ENCODE measurements at places on chromosomes 2 and 18.

GRCh38 chr2:128306931-128307460 is 11.7 kb downstream of the HS6ST1 start:
- no peak for DNase-seq

DNA sequence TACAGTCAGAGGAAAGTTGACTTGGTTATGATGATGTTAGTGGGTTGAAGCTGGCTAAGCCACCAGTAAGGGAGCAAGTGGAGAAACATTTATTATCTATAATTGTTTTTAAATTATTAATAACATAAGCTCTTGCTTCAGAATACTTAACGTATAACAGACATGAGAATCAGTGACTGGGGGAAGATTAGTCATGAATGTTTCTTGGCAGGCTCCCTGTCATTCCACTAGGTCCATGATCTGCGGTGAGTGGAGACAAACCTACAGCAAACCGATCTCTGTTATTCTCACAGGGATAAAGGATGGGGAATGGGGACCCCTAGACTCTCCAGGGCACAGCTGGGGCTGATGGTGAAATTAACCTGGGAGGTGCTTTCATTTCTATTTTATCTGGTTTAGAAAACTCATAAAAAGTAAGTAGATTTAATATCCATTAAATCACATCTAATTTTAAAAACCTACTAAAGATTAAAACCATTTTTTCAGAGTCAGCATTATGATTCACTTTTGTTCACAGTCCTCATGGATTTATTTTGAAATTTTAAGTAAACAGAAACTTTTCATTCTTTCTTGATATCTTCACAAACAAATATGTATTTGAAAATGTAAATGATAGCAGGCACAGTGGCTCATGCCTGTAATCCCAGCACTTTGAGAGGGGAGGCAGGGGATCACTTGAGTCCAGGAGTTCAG is 420.3 kb downstream of the PTPRM start:
- DNase-seq, result no peak

- no peak for DNase-seq
Observed at GRCh38 chr18:61503688-61504087, 170.5 kb downstream of the CDH20 start.

DNA sequence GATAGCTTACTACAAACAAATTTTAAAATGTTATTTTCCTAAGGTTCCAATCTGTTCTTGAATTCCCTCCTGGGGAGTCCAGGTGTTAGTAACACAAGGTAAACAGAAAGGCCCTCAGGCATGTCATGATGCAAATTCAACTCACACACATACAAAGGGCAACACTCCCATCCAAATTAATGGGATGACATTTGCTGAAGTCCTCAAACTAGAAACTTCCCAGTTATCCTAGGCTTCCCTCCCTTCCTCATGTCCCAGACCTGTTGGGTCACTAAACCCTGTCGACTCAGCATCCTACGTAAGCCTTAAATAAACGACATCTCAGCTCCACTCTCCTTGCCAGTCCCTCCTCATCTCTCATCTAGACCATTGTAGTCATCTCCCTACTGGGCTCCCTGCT is 85.1 kb downstream of the GREB1L start:
- DNase-seq, result no peak

- no peak for DNase-seq
Observed at GRCh38 chr18:35589546-35589945, 8.0 kb downstream of the GALNT1 start.

DNA sequence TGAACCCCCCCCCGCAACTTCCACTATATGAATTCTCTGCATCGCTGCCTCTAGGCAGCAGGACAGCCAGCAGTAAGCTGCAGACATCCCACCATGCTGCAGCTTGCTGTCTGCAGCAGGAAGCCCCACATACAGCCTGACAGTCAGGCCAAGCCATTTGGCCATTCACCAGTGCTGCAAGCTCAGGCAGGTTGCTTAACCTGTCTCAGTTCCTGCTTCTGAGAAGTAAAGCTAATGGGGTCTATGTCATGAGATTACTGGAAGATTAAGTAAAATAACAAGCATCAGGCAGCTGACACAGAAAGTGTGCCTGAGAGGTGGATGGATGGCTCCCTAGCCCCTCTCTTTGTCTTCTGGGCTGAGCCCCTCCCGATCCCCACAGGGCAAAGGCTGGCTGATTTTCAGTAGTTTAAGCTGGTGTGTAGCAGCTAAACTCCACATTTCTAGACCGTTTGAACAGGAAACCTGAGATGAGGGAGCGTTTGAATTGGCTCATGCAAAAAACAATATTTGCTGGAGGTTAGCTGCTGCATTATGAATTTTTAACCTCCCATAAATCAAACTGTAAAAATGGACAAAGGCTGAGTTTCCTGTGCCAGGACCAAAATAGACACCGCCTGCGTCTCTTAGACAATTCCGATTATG is 193.8 kb upstream of the ARL4C start:
- DNase-seq, result no peak

DNA sequence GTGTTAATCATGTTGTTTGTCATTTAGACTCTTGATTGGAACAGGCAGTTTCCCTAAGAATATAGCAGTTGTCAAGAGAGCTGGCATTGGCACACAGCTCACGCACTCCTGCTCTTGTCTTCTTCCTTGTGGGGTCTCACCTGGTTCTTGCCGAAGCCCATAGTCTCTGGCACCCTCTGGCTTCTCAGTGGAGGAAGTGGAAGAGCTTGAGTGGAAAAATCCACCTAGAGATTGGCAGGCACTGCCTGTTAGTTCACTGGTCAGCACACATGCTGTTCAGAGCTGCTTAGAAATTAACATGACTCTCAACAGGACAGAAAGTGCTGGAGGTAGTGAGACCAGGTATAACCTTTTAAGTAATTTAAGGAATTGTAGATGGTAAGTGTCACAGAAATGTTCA is 28.3 kb downstream of the SCTR start:
- DNase-seq, result no peak

DNA sequence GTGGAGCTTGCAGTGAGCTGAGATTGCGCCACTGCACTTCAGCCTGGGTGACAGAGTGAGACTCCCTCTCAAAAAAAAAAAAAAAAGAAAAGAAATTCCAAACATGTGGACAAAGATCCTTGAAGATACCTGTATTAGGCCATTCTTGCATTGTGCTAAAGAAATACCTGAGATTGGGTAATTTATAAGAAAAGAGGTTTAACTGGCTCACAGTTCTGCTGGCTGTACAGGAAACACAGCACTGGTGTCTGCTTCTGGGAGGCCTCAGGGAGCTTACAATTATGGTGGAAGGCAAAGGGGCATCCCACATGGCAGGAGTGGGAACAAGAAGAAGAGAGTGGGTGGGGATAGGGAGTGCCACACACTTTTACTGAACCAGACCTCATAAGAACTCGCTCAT is 140.1 kb downstream of the SS18 start:
- DNase-seq, result no peak

DNA sequence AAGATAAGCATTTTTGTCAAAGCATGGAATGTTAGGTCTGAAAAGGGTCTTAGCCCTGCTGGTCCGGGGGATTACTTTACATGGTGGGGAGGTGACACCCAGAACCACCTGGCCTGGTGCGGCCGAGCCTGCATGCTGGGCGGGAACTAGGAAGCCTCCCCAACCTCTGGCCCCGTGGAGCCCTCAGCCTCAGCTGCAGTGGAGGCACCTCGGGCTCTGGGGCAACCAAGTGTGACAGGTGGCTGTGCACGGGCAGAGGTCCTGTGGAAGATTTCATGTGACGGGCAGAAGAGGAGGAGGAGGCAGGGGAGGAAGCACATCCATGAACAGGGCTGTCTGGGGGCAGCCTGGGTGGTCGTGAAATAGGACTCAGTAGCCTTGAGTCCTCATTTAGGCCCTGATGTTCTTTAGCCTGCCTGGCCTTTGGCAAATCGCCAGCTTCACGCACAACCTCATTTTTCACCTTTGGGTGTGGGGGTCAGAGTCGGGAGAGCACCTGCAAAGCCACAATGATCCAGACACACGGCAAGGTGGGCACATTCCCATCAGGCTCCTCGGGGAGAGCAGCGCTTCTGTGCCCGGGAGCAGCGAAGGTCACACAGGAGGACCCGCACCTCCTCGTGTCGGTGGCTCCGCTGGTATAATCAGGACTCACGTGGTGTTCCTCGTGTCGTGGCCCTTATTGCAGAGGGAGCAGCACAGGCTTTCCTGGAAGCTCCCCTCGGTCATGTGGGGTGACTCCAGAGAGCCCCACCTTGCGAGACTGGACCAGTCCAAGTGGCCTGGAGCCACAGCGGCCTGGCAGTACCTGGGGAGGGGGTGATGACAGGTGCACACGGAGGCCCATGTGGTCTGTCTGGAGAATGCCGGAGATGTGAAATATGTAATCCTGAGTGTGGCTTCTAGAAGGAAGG is 13.9 kb downstream of the CNDP2 start:
- no peak for DNase-seq

- DNase-seq, result no peak
Observed at GRCh38 chr2:26848336-26849055, 564 bp downstream of the DPYSL5 start.

- no peak for DNase-seq
Observed at GRCh38 chr2:120174963-120175581, 48.1 kb downstream of the TMEM185B start.

DNA sequence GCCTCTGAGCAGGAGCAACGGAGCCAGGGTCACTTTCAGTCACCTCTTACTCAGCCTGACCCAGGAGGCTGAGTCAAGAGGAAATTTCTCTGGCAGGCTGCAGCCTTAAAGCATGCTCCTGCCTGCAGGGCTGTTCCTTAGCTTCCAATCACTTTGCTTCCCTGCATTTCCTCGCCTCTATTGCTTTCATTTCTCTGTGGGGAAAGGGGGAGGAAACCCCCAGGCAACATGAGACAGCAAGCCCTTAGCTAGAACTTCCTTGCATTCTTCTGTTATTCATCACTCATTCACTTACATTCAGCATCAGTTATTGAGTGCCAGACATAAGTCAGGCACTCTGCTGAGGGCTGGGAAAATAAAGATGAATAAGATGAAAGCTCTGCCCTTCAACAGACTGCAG is 13.0 kb downstream of the XDH start:
- DNase-seq, result no peak

- DNase-seq, result no peak
Observed at GRCh38 chr18:8106603-8107002, 502.6 kb upstream of the RAB12 start.

DNA sequence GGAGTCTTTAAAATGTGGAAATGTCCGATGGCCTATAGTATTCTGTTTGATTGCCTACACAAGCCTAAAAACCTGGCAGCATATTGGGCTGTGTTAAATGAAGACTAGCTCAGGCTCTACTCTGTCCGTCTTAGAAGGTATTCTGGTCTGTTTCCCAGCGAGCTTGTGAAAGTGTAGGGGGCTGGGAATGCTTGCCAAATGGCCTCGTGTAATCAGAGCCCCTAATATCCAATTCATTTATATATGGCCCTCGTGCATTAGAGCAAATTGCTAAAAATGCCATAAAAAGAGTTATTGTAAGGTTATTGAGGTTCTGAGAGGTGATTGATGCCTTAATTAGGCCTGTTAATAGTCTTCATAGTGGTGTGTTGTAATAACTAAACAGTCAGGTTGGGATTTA is 1500.4 kb downstream of the DPP10 start:
- DNase-seq, result no peak

GRCh38 chr2:20067992-20068584 is 16.7 kb upstream of the LAPTM4A start:
- DNase-seq, result no peak

DNA sequence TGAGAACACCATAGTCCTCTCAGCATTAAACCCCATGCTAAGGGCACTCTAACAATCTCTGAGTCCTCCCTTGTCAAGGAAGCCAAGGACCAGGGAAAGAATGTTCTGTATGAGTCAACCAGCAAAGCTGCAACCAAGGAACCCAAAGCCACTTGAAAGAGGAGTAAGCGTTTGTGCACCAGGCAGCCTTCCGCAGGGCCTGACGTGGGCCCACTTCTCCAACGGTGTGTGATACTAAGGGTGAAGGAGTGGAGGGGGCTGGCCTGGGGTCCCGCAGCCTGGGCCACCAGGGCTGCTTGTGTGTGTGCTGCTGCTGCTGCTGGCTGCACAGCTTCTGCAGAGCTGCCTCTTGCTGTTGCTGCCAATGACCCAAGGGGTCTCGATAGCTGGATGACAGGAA is 30.1 kb upstream of the GALNT14 start:
- no peak for DNase-seq

GRCh38 chr18:27695503-27695902 is 481.4 kb downstream of the CDH2 start:
- no peak for DNase-seq

DNA sequence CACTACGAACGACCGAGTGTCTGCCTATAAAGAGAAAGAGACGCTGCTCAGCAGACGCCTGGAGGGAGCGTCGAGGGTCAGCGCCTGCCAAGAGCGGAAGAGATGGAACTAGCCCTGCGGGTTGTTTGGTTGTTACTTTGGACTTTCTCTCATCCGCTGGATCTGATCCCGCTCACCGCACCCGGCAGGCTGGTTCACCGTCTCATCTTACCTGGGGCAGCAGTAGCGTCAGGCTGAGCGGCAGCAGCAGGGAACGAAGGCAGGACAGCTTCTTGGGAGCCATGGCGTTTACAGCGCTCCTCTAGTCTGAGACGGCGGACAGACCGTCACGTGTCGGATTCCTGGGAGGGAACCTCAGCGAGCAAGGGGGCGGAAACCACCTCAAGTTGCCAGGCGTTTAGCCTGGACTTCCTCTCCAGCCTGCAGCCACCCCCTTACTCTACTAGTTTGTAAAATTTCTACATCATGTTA is 1.9 kb downstream of the GLB1L start:
- no peak for DNase-seq
